Calu3 (cell line): ENCODE measurements at places on chromosomes 3 and 15. TPM values are rescaled to one million over a fixed set of nuclear protein-coding genes. Genes with fewer than 3 reads are reported as not detected.
A peak's percentile ranks its signal among the peaks of the same experiment; 100 is the strongest.

GRCh38 chr3:16697443-16698147, 92.4 kb upstream of the DAZL start:
- no peak for DNase-seq

DNA sequence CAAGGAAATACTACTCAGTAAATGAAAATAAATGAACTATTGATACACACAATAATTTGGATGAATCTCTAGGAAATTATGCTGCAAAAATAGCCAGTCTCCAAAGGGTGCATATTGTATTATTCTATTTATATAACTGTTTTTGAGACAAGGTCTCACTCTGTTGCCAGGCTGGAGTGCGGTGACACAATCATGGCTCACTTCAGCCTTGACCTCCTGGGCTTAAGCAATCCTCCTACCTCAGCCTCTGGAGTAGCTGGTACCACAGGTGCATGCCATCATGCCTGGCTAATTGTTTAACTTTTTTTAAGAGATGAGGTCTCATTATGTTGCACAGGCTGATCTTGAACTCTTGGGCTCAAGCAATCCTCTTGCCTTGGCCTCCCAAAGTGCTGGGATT, 12.5 kb downstream of the KLHDC8B start:
- no peak for DNase-seq

DNA sequence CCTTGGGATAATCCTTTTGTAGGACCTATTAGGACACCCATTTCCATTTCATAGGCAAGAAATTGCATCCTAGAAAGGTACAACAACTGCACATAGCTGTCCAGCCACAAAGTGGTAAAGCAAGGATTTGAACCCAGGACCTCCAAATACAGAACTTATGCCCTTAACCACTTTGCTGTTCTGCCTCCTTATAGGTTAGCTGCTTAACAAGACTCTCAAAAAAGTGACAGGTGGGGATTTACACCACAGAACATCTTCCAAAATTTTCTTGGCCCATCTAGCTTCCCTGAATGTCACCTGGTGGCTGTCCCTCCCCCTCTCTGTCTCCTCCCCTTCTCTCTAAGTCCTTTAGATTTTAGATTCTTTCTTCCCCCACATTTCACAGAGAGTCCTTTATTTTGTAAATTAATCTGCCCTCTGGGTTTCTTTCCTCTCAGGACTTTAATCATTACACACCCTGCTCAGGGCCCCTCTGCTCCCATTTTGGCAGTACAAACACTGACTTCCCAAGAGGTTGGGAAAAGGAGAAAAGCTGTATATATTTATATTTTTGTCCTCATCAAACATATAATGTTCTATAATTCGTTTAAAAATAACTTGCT, 120.6 kb downstream of the CPNE4 start:
- no peak for DNase-seq

DNA sequence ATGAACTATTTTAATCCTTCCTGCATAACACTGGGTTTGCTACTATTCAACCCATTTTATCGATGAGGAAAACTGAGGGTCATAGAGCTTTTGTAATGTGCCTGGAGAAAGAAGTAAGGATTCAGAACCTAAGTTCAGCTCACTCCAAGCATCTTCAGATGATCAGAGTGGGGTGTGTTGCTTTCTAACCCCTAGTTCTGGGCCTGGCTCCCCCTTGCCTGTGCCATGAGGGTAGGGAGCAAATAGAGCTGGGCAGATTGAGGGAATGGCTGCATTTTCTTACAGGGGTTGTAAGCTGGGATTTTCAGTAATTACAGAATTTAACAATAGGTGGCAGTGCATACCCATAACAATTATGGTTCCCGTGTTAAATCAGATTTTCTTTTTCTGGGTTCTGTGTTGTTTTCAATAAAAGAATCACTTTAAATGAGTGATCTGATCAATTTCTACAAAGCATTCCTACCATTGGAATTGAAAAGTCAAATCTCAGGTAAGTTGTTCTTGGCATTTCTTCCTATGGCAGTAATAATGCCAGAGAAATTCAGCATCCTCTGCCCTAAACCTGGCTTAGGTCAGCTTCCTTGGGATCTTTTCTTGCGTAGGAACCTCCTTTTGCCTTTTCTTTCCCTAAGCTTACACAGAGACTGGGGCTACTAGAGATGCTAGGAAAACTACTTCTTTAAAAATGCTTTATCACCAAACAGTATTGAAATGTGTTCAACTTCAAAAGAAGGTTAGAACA, 103.8 kb upstream of the IL12A start:
- DNase-seq = peak; percentile 17

GRCh38 chr15:63396152-63396928, 14.7 kb upstream of the CA12 start:
- no peak for DNase-seq

DNA sequence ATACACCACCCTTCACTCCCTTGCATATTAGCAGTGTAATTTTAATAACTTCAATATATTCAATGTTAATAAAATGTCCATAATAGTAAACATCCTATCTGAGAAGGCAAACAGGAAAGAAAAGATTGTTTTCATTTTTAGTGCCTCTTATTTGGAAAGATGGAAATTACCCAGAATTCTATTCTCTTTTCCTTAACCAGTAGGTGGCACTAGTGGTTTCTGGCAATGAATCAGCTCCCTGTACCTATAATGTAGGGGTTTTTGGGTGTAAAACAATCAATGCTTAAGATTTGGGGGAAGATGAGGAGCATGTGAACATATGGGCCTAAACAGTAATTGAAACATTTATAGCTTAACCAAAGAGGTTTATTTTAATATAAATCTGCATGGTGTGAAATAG, 5.7 kb upstream of the SEMA6D start:
- DNase-seq = no peak

GRCh38 chr3:52841211-52841980, 6.6 kb upstream of the MUSTN1 start:
- no peak for DNase-seq

PDE12 gene
- 27.4 and 32.4 TPM in 2 replicates for total RNA-seq

SI gene
- not detected in 2 replicates for total RNA-seq
